ENCODE measurements at places on chromosomes 4 and X.

- DNase-seq = no peak
Observed at GRCh38 chrX:103170216-103170615, 44.7 kb upstream of the BEX4 start.

DNA sequence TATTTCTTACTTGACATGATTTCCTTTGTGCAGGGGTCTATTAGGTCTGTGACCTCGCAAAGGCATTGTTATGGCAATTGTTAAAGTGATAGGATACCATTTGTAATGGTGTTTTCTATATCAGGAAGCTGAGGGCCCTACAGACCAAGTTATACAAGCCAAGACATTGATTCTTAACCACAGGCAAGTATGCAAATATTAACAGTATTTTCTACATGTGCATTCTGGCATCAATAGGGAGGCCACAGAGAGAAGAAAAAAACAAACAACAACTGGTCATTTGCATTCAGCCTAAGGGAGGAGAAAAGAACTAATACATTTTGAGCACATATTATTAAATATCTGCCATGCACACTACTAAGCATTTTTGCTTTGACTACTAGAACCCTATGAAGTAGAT lies 28.5 kb downstream of the GBA3 start:
- no peak for DNase-seq

DNA sequence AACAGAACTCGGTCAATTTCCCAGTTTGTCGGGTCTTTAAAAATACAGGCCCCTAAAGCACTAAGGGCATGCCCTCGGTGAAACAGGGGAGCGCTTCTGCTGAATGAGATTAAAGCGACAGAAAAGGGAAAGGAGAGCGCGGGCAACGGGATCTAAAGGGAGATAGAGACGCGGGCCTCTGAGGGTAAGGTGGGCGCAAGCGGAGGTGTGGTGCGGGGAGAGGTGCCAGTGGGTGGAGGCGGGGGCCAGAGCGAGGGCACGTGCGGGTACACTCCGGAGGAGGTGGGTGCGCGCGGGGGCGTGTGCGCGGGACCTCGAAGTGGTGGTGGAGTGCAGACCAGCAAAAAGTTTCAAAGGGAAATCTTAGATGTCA lies 787 bp upstream of the TET2 start:
- DNase-seq = peak; percentile 10

- no peak for DNase-seq
Observed at GRCh38 chr4:161203865-161204264, 959.9 kb downstream of the FSTL5 start.

GRCh38 chr4:14529653-14530052 lies 472.6 kb upstream of the CPEB2 start:
- no peak for DNase-seq

DNA sequence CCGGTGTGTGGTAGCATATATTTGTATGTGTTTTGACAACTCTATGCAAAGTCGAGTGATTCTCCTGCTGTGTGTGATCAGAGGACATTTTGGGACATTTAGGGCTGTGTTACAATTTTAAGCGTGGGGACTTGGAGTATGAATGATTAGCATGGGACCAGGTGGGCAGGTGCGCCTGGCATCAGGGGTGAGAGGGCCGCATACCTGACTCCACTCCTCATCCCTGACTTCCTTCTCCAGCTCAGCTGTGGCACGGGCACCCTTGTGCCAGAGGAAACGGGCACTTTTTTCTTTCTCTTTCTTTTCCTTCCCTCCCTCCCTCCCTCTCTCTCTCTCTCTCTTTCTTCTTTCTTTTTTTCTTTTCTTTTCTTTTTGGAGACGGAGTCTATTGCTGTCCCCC lies 15.7 kb upstream of the PLCXD1 start:
- no peak for DNase-seq

GRCh38 chr4:102522031-102522440 lies 20.9 kb downstream of the NFKB1 start:
- no peak for DNase-seq

- no peak for DNase-seq
Observed at GRCh38 chrX:31988975-31989374, 917.1 kb upstream of the FTHL17 start.

Data from HEK293T (cell line).